ENCODE measurements at places on chromosomes 1 and 21. TPM values are rescaled to one million over a fixed set of nuclear protein-coding genes. Genes with fewer than 3 reads are reported as not detected.

SPRR1B gene
- polyA plus RNA-seq, result 0.65 TPM

CRNN gene
- polyA plus RNA-seq, result 0.76 TPM

MIA3 gene
- 29.8 TPM for polyA plus RNA-seq

CD53 gene
- polyA plus RNA-seq, result 2.4 TPM

GNPAT gene
- 24.7 TPM for polyA plus RNA-seq

ADCY10 gene
- not detected for polyA plus RNA-seq

CD48 gene
- 0.61 TPM for polyA plus RNA-seq

TEX38 gene
- 0.80 TPM for polyA plus RNA-seq

KIAA0040 gene
- 8.4 TPM for polyA plus RNA-seq

ANKRD35 gene
- polyA plus RNA-seq, result 0.59 TPM

RGS16 gene
- polyA plus RNA-seq, result 8.0 TPM

NFASC gene
- polyA plus RNA-seq, result 7.4 TPM

HUNK gene
- polyA plus RNA-seq, result 2.6 TPM

- DNase-seq, result no peak
Observed at GRCh38 chr1:198681831-198682759, 43.3 kb downstream of the PTPRC start.

DNA sequence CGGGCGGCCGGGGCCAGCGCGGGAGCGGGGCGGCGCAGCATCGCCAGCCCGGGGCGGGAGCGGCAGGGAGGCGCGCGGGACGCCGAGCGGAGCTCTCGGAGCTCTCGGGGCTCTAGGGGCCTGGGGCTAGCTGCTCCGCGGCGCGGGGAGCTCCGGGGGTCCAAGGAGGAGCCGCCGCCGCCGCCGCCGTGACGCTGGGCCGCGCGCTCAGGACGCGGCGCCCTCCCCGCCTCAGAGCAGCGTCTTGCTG is 147 bp downstream of the CLSTN1 start:
- DNase-seq, result no peak

- no peak for DNase-seq
Observed at GRCh38 chr1:36400514-36400824, 2.8 kb upstream of the LSM10 start.

- DNase-seq, result peak; percentile 63
Observed at GRCh38 chr21:38159355-38159754, 97.4 kb upstream of the KCNJ15 start.

DNA sequence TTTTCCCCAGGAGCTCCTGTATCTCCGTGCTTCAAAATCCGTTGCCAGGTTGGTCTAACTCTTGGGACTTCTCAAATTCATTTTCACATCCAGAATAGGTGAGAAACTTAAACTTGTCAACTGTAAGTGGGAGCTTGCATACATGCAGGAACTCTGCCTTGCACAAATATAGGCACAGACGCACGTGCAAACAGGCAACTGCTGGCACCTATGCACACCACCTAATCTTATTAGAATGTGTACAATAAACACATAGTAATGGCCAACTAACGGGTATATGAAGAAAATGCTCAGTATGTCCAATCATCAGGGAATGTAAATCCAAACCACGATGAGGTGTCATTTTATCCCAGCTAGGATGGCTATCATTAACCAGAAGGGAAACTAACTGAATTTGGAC is 22.6 kb upstream of the FCGR2A start:
- no peak for DNase-seq

DNA sequence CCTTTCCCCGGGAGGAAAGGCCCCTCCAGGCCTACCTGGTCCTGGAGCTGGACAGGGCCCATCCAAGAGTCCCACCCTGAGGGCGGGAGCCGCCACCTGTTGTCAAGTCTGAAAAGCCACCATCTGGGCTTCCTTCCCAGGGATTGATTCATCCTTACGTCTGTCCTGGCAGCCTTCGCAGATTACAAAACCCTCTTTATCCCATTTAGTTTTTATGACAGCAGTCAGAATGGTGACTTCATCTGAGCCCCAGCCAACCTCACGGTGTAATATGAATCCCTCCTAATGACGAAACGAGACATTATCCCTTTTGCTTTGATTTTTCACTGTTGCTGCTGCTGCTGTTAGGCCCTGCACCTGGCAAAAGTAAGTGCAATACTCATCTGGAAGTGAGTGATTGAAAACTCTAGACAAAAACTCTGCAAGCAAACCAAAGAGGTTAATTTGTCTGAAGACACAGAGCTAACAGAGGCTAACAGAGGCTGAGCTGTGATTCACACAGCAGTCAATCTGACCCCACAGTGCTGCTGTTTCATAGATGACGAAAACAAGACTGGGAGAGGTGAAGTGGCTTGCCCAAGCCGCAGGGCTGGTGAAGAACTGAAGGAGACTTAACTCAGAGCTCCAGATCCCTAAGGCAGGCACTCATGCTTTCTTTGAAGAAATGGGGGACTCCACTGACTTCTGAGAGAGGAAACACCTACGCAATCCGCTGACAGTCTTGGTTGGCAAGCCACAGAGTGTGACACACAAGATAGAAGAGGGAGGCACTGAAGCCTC is 30.0 kb upstream of the S100A7 start:
- peak; percentile 37 for DNase-seq

DNA sequence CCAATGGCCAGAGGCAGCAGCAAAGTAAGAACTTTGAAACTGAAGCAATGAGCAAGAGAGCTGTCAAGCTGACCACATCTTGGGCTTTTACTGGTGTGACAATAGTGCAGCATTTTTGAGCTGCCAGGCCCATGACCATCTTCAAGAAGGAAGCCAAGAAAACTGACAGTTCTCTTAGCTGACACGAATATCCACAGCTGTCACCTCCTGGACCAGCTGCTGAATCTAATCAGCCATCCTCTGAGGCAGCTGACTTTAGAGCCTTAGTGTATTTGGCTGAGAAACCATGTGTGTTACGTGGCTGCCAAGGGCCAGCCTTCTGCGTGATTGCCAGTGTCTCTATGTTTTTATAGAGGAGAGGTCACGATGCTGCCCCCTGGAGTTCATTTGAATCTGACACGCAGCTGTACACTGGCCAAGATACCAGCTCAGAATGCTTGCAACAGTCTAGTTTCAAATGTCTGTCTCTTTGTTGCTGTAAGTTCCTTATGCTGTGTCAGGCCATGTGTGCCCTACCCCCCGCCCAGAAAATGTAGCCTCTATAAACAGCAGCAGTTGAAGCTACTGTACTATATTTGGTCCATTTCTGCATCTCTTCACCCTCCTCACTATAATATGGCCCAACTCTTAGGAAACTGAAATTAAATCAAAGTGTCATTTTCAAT is 39.7 kb downstream of the PALMD start:
- peak; percentile 66 for DNase-seq

DNA sequence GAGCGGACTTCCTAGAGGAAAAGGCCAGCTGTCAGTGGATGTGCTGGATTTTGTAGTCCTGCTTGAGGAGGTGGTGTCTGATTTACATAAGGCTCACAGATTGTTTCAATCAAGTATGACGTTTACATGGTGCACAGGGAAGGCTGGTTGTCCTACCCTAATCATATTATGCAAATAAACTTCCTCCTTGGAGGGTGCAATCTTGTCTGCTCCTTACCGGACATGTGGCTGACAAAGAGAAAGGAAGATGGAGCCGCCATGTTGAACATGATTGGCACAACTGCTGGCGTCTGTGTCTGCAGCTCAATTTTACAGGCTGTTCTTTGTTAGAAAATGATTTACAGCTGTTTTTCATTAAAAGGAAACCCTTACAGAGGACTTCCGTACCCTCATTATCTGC is 1656.1 kb downstream of the KCNT2 start:
- DNase-seq, result no peak

DNA sequence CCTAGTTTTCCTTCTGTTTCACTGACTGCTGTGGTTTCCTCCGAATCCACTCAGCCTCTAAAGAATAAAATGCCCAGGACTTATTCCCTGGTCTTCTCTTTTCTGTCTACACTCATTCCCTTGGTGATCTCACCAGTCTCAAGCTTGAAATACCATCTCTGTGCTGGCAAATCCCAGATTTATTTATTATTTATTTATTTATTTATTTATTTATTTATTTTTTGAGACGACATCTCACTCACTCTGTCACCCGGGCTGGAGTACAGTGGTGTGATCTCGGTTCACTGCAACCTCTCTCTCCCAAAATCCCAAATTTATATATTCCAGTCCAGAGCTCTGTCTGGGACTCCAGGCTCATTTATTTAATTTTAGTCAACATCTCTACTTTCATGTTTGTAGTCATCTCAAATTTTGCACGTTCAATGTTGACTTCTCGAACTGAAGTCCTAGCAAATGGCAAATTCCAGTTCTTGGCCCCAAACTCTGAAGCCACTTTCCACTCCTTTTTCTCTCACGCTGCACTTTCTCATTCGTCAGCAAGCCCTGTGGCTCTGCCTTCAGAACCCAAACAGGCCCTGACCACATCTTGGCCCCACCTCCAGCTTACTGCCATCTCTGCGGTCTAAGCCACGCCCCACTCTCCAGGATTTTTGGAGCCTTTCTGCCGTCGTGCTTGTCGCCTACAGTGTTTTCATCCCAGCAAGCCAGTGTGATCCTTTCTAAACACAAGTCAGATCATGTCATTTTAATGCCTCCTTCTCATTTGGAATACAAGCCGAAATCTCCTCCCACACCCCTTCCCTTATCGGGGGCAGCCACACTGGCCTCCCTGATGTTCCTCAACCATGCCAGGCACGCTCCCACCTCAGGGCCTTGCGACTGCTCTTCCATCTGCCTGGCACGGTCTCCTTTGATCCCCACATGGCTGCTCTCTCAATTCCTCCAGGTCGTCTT is 14.2 kb upstream of the TENT5B start:
- DNase-seq, result no peak

- DNase-seq, result no peak
Observed at GRCh38 chr1:90200646-90201205, 205.8 kb downstream of the ZNF326 start.

GRCh38 chr1:229886636-229887035 is 180.4 kb upstream of the GALNT2 start:
- no peak for DNase-seq

DNA sequence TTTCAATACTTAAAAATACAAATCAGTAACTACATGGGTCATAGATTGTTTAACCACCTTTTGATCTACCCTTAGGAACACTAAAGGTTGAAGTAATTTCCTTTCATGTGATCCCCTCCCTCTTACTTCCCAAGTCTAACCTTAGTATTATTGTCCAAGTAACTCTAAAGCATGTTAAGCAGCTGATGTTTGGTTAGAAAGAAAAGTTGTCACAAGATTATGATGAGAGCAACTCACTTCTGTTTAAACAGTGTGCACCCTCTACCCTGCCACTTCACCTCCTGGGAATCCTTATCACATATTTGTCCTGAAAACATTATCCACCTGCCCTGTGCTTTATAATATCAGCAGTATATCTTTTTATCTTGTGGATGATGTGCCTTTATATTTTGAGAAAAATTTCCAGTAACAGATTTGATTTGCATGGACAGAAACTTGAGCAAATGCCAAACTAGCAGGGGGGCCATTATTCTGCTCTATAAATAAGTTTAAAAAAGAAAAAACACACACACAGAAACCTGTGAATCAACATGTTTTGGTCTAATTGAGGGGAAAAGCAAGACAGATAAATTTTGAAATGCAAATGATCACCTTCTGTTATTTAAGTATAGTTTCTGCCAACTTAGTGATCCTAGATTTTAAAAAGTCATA is 194.3 kb downstream of the RPS6KC1 start:
- DNase-seq, result no peak

DNA sequence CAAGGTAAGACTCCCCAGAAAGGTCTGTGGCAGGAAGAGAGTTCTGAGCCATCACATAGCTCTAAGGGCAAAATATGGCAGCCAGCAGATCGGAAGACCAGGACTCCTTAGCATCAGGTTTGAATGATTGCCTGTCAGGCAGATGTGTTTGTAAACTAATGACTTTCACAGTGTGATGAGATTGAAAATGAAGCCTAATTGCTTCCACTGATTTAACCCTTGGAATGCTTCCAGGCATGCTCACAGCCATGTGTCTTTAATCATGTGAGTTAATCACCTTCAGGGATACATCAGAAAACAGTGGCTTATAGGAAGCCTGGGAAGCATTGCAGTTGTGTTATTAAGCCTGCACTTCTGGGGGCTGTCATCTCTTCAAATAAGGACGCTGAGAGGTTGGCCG is 82.8 kb downstream of the LRRC53 start:
- DNase-seq, result no peak

GRCh38 chr1:152169366-152170025 is 10.5 kb upstream of the RPTN start:
- DNase-seq, result no peak

DNA sequence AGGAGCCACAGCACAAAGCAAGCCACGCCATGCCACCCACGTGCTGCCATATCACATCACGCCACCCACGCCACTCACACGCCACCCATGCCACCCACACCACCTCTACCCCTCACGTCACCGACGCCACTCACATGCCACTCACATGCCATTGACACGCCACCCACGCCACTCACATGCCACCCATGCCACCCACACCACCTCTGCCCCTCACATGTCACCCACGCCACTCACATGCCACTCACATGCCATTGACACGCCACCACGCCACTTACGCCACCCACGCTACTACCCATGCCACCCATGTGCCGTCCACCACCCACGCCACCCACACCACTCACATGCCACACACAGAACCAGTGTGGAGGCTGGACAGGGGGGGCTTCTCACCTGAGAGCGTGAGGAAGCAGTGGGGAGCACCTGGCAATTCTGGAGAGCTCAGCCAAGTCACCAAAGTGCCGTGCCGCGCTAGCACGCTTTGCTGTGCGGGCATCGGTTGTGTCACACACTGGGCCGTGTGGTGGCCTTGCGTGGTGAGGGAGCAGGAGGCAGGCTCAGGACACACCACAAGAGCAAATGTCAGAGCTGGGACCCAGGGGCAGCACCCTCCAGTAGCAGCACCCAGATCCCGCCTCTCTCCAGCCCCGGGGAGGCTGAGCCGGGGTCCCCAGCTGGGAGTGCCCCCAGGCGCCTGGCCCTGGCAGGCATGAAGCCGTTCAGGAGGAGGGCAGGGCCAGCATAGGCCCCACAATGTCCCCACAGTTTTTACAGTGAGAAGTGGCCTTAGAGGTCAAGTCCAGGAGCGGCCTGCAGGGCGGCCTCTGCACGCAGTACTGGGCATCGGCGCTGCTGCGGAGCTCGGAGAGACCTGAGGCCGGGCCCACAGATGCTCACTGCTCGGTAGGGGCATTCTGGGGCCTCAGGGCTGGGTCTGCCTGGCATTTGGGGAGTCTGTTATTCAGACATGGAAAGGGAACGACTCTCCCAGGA is 70.0 kb downstream of the AGPAT3 start:
- DNase-seq, result peak; percentile 60

- DNase-seq, result no peak
Observed at GRCh38 chr21:37561941-37562919, 195.7 kb downstream of the DYRK1A start.

- no peak for DNase-seq
Observed at GRCh38 chr1:156488566-156489165, 11.9 kb downstream of the MEF2D start.

GRCh38 chr1:244344001-244344400 is 107.7 kb downstream of the ADSS2 start:
- DNase-seq, result no peak
